Stimulated activated CD4-positive, alpha-beta T cell treated with anti-CD3 and anti-CD28 coated beads, TNF-alpha, amount 100 ng/mL, for 48 hours (primary cell): ENCODE measurements at places on chromosomes 1 and 21.
A peak's percentile ranks its signal among the peaks of the same experiment; 100 is the strongest.

DNA sequence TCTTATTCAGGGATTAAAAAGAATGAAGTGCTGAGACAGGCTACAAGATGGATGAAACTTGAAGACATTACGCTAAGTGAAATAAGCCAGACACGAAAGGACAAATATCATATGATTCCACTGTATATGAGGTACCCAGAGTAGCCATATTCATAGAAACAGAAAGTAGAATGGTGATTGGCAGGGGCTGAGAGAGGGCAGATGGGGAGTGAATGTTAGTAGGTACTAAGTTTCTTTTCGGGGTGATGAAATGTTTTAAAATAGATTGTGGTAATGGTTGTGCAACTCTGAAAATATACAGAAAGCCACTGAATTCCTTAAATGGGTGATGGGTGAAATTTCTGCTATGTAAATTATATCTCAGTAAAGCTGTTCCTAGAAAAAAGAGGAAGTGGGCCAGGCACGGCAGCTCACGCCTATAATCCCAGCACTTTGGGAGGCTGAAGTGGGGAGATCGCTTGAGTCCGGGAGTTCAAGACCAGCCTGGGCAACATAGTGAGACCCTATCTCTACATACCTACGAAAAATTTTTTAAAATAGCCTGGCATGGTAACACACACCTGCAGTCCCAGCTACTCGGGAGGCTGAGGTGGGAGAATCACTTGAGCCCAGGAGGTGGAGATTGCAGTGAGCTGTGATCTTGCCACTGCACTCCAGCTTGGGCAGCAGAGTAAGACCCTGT, 15.9 kb downstream of the SLC27A3 start:
- DNase-seq, result no peak

- DNase-seq, result no peak
Observed at GRCh38 chr1:9257851-9258250, 23.3 kb downstream of the H6PD start.

DNA sequence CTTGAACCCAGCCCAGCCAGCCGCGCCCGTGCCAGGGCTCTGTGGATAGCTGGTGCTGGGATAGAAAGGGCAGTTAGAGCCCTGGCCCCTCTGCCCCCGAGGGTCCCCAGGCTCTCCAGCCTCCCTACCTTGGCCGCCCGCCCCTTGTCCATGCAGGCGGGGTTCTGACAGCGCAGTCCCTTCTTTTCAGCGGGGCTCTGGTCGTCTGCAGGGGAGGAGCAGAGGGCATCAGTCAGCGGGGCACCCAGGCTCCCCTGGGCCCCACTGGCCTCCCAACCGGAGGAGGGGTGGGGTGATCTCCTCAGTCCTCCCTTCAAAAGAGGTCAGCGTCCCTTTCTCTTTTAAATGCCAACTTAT, 4.9 kb upstream of the PLEKHG5 start:
- DNase-seq, result no peak

GRCh38 chr1:55958498-55958897, 620.9 kb downstream of the PLPP3 start:
- no peak for DNase-seq

GRCh38 chr1:247857069-247857984, at the start of gene TRIM58:
TSS of gene TRIM58 (plus strand) at chr1:247857187. CDS start at chr1:247857247, 60 bp downstream.
- DNase-seq, result peak; percentile 17

- DNase-seq, result no peak
Observed at GRCh38 chr1:73868810-73869336, 329.1 kb downstream of the LRRIQ3 start.

GRCh38 chr1:67898033-67898726, 64.9 kb upstream of the GNG12 start:
- no peak for DNase-seq

DNA sequence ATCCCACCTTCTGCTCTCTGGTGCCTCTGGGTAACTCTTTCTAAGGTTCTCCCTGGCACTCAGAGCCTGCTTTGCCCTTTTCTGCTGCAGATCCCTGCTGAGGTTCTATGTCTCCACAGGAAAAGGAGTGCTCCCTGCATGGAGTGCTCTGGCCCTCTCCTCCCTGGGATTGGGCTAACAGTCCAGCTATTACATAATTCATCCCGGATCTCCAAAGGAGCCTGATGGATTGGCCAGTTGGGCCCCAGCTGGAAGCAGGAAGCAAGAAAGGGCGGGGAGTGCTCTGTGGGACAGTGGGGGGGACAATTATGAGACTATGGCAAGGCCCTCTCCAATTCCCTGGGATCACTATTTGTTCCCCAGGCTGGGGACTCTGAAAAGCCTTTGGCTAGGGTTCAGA, 51.9 kb upstream of the GOLT1A start:
- no peak for DNase-seq

GRCh38 chr21:22020221-22020620, 1022.0 kb downstream of the NCAM2 start:
- no peak for DNase-seq

DNA sequence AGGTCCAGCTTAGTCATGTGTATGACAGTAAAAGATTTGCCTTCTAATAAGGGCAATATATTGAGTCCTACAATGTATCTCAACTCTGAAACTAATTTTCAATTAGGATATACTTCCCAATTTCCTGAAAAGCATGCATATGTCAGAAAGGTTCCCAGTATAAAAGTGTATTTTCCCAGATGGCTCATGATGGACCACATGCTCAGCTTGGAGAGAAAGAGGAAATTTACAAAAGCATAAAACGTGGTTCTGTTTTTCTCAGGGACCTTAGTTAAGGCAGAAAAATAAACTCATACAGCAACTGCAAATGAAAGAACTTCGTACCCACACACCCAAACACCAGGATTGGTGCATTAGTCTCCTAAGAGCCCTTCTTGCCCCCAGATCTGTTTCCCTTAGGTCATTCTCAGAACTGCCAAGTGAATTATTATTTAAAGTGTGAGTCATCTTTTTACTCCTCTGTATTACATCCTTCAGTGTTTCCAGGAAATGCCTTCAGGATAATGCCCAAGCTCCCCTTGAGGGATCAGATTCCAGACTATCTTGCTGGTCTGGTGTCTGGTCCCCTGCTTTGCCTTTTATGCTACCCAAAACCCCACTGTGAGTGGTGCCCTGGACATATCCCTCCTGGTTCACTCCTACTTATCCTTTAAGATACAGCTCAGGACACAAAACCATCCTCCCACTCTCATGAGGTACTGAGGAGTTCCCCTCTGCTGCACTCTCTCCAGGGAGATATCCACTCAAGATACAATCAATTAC, 57.4 kb downstream of the SSX2IP start:
- no peak for DNase-seq

DNA sequence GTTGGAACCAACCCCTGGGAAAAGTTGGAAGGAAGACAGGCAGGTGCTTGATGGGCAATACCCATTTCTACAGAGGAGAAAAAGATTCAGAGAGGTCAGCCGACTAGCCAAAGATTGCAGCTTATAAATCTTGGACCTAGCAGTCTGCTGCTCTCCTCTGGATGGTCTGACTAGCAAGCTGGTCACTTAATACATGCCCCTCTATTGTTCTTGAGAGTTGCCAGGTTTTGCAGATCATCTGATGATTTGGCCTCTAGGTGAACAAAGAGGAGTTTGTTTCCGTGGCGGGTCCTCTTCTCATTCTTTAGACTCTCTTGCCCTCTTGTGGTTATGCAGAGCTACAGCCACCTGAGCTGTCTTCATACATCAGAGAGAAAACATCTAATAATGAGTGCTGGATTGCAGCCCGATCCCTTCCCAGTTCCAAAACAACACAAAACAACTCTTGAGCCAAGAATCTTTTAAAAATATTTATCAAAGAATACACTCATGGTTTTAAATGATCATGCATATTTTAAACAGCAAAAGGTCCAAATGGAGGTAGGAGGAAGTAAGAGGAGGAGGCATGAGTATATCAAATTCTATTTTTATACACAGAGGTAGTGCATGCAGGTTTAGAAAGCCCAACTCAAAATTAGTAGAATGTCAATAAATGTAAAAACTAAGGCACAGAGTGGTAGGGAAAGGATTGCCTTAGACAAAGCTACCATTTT, 115.7 kb downstream of the SLC30A10 start:
- DNase-seq, result no peak

DNA sequence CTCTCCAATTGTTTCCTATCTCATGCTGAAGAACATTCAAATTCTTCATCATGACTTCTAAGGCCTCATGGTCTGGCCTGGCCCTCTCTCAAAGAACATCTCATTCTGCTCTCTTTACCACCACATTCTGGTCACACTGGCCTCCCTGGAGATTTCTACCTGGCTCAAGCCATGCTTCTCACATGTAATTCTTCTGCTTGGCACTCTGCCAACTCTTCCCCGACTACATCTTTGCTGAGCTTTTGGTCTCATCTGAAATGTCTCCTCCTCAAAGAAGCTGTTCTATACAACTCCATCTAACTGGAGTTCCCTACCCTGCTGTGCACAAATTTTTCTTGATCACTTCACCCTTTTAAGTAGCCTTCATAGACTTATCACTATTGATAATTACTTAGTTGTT, 1.4 kb upstream of the TBX19 start:
- no peak for DNase-seq

- DNase-seq, result no peak
Observed at GRCh38 chr1:119550381-119550780, 43.4 kb downstream of the HSD3B1 start.

DNA sequence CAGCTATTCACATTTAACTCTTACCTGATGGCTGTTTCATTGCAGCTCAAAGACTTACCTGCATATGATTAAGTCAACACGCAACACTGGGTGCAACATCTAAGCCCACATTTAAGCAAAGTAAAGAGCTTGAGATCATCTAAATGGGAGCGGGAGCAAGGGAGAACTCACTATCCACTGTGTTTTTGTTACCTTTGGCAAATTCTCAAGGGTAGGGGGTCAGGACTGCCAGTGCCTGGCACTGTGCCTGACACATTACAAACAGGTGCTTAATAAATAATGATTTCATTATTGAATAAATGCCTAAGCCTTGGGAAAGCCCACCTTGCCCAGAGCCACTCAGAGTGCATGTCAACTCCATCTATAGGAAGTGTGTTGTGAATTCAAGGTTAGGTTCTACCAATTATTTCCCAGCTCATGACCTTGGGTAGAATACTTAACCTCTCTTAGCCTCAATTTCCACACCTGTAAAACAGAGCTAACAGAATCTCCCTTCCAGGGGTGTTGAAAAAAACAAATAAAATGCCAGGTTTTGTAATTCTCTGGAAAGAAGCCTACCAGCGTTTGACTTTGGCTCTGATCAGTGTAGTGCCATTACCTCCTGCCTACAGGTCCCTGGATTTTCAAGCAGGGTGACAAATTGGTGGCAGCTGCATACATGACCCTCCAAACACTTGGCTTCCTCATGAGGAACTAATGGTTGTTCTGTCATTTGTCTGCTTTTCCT, 109.7 kb downstream of the TGFBR3 start:
- no peak for DNase-seq

GRCh38 chr1:194445244-194445643, 1258.8 kb upstream of the B3GALT2 start:
- DNase-seq, result no peak

DNA sequence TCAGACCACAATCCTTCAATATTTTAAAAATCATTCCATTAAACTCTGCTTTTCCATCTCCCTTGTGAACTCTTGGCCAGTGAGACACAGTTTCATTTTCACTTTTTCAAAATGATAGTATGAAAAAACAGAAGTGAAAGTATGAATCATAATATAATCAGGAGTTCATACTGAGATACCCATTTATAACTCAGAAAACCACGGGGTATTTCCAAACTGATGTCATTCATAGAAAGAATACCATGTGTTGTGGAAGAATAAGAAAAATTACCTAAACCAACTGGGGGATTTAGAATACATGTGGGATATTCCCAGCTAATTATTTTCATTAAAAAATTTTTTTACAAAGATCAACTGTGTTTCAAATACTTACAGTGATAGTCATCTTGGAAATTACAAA, 149.9 kb downstream of the MRPL39 start:
- no peak for DNase-seq

DNA sequence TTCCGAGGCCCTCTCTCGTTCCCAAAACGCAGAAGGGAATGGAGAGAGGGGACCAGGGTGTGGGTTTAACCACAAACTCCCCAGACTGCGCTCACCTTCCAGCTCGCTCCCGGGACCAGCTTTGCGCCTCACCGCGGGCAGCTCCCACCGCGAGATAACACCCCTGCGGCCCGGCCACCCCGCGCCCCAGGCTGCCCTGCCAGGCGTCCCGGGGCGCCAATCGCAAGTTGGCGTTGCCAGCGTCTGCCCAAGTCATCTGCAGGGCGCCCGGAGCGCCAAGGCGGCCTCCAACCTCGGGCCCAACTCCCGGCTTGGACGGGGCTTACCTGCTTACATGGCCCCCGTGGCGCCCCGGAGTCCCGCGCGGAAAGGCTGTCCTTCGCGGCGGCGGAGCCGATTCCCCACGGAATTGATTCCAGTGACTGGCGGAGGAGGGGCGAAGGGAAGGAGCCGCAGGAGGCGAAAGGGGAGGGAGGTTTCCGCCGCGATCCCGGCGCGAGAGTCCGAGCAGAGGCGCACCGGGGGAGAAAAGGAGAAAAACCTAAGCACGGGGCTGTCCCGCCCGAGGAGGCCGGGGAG, 456 bp downstream of the PTPN14 start:
- no peak for DNase-seq

- DNase-seq, result no peak
Observed at GRCh38 chr1:184023171-184023570, 14.4 kb downstream of the COLGALT2 start.

DNA sequence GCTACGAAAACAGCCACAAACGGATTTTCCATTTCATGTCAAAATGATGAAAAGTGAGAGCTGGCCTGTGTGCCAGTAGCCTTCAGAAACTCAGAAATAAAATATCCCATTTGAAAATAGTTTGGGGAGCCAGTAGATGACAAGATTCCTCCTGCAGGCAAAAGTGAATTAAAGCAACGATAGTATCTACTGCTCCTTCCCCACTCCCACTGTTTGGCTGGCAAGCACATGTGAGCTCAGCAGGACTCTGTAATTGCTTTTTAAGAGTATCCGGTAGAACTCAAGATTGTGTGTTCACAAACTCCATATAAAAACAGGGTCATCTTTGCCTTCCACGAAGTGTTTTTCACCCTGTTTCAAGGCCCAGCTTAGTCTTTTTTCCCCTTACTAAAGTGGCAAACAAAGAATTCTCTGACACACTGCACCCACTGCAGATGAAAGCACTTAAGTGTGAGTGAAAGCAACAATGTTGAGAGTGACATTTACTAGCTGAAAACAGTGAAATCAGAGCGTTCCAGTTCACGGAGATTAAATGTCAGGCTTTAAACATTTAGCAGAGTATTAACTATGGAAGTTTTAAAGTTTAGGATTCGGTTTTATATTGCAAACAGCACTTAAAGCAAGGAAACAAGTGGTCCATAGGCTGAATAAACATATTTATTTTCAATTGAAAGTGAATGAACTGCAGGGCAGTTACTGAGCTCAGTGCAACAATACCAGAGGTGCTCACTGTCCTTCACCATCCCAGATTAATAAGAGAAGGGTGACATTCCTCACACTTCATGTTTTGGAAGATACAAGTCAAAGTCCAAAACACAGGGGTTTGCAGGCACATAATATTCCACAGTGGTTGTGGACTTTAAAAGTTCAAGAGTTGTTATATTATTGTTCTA, 70.0 kb downstream of the ALG14 start:
- no peak for DNase-seq
